ENCODE measurements at places on chromosomes 5 and 9.

DNA sequence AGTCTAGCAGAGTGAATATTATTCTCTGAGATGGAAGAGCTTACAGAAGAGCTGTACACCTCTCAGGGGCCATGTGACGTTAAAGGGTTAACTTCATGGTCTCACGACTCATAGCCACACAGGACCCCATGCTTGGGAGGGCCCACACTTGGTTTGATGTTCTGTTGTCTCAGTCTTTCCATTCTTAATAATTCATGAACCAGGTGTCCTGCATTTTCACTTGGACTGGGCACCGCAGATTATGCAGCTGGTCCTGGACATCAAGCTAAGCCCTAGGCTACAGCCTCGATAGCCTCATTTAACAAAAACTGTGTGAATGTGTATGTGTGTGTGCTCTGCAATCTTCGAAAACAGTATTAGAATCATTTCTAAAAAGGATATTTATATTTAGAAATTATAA, 323.5 kb downstream of the PLK2 start:
- no peak for DNase-seq

DNA sequence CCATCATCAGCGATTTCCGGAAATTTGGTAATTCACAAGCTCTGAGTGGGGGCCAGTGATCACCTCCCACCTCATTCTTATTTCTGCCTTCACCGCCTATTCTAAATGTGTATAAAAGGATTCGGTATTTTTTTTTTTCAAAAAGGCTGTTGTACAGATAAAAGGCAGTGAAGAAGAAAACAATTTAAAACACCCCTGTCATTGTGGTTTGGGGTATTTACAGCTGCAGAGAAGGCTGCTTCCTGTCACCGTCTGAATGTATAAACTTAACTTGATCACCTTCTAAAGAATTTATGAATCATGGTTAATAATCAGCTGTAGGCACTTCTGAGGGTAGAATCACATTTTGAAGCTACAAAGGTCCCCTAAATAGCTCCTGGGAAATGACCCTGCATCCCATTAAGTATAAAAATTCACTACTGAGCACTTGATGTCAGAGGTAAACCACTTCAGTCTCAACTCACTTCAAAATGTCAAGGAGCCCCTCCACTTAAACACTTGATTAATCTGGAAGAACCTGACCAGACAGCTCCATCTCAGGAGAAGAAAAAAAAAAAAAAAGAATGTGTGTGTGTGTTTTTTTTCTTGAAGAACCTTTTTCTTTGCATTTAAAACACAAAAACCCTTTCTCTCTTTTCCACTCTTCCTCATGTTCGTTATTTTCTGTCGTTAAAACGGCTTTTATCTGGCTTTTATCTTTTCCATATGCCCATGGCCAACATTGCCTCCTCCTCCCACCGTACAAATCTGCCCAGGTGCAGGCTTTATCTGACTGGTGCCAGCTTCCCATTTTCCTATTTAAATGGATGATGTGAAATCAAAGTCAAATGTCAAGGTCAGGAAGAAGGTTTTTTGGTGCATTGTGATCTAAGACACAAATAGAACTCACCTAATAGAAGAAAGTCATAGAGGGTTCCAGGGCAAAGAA, 291.2 kb downstream of the IRX1 start:
- peak; percentile 1 for DNase-seq

- peak; percentile 84 for DNase-seq
These were observed 16.9 kb downstream of the HMGXB3 start for GRCh38 chr5:150017226-150018005.

GRCh38 chr9:136007934-136008692, 46.9 kb upstream of the UBAC1 start:
- peak; percentile 81 for DNase-seq

- DNase-seq = no peak
These were observed 51.5 kb upstream of the MEF2C start for GRCh38 chr5:88934439-88934838.

DNA sequence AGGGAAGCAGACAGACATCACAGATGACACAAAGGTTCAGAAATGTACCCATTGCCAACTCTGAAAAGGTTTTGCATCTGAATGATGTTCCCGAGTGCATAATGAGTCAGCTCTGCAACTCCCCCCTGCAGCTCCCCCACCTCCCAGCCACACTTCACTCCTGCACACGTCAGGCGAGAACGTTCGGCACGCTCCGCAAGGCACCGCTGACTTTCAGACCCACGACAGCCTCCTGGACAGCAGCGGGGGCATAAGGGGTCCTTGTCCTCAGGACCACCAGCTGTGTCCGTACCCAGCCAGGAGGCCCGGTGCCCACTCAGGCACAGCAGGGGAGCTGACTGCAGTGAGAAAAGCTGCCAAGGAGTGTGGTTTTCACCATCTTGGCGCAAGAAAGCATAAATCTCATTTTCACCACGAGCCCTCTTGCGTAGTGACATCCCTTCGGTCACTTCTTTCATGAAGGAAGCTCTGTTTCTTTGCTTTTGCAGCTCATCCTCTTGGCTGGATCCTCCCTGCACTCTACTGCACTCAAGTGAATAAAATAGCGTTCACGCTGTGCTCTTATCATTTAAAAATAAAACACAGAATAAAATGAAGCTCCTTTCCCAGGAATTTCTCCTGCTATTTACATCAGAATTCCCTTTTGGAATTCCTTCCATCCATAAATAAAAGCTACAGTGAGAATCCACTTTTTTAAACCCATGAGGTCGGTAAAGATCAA, 9.9 kb downstream of the GFPT2 start:
- DNase-seq = peak; percentile 85

DNA sequence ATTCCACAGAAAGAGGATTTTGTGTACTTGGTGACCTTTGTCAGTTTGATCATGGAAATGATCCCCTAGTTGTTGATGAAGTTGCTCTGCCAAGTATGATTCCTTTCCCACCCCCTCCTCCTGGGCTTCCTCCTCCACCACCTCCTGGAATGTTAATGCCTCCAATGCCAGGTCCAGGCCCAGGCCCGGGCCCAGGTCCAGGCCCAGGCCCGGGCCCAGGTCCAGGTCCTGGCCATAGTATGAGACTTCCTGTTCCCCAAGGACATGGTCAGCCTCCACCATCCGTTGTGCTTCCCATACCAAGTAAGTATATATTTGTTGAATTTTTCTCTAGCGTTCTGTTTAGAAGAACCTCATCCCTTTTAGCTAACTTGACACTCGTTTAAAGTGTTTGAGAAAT, 30.0 kb downstream of the RBM27 start:
- no peak for DNase-seq

- DNase-seq = no peak
These were observed 57.7 kb upstream of the MEF2C start for GRCh38 chr5:88940713-88941112.

DNA sequence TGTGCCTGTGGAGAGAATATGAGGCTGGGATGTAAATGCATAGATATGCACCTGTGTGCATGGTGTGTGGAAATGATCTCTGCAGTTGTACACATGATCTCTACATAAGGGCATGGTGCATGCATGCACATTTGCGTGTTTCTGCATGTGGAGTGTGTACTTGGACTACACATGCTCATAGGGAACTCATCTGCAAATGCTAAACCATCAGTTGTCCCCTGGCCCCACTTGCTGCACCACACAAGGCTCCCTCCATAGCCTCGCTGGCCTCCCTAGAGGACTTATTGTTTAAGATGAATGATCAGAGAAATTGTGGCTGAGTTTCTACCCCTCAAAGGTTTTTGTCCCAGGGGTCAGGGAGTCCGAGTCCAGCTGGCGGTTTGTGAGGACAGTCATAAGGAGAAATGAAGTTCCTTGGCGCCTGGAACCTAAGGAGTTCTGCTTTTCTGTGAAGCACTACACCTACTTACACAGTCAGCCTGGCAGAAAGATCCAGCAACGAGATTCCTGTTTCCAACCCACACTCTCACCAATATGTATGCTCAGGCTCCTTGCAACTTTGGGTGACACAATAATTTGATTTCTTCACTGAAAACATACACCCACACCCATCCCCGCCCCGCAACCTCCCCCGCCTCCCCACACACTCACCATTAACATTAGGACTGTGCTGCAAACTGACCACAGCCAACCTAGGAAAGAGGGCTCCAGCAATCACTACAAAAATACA, 79.9 kb upstream of the CPEB4 start:
- no peak for DNase-seq

- DNase-seq = peak; percentile 32
These were observed 13.1 kb downstream of the GPRIN1 start for GRCh38 chr5:176596689-176597416.

- DNase-seq = peak; percentile 75
These were observed 270.8 kb downstream of the NTRK2 start for GRCh38 chr9:84940294-84940693.

GRCh38 chr5:96726802-96727201, 64.6 kb downstream of the CAST start:
- DNase-seq = no peak

DNA sequence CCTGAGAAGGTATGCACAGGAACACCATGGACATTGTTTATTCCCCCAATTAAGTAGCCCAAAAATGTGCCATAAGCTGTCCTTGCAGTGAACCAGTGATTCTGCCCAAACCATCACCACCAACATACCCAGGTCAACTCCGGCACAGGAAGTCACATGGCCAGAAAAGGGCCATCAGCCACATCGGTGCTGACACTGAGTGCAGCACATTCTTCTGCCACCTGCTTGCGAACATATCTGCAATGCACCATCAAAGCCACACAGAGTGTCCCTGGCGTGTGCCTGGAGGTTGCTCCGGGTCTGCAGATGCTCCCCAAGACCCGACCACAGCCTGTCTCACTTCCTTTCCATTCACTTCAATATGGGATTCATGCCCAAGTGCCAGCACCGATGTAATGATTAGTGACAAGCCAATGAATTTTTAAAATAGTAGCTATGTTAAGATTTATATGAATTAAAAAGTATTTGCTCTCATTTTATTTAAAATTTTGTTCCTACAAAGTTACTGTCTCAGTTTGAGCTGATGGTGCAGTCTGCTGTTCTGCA, 37.6 kb downstream of the SYK start:
- no peak for DNase-seq

GRCh38 chr5:76971511-76971910, 18.7 kb downstream of the CRHBP start:
- DNase-seq = no peak

DNA sequence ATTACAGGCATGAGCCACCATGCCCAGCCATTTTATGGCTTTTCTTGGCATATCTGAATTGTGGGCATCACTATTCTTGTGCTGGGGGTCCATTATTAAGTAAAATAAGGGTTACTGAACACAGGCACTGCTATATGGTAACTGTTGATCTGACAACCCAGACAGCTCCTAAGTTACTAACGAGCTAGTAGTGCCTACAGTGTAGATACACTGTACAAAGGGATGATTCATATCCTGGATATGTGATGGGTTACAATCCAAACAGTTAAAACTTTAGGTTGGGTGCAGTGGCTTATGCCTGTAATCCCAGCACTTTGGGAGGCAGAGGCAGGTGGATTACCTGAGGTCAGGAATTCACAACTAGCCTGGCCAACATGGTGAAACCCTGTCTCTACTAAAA, 4.3 kb downstream of the CD14 start:
- DNase-seq = no peak

- no peak for DNase-seq
These were observed 141.1 kb upstream of the IRX2 start for GRCh38 chr5:2892466-2893000.

DNA sequence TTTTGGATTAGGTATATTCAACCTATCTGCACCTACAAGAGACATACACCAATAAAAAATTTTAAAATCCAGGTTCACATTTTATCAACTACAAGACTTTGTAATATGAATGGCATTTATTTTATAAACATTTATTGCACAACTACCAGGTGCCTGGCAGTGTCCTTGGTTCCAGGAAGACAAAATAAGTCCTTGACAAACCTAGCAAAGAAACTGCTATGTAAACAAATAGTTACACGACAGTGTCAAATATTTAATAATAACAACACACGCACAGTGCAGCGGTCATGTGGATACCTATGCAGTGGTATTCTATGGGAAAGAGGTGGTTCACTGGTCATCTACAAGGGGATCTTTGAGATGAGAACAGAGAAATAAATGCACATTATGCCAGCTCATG, 120.7 kb downstream of the MYO10 start:
- DNase-seq = no peak

DNA sequence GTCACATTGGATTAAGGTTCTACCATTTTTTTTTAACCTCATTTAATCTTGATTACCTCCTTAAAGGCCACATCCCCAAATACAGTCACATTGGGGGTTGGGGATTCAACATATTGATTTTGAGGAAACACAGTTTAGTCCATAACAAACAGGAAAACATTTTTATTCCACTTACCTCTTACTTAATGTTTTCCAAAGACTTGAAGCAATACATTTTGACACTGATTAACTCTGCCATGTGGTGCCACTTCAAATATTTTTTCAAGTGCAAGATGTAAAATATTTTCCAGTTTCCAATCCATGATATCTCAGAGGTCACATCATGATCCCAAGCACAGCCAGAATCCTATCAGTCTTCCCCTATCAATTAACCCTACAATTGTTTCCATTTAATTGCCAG, 548.0 kb downstream of the CSNK1G3 start:
- no peak for DNase-seq

DNA sequence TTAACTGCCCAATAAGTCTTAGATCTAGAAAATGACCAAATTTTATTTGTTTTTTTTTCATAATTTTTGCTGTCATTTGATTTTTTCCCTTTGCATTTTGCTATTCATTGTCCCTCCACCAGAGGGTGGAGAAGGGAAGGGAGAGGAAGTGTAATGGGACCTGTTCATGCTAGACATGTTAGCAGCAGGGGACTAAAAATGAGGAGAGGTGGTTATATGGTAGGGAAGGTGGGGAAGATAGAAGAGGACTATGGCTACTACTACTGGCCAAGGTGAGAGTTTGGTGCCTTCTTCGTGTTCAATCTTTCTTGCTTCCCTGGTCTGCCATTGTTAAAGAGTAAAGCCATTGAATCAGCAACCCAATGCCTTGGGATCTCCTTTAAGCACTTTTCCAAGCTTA, 6.4 kb downstream of the GRIA1 start:
- peak; percentile 59 for DNase-seq

- DNase-seq = no peak
These were observed 14.0 kb downstream of the GRIN1 start for GRCh38 chr9:137152844-137153405.

DNA sequence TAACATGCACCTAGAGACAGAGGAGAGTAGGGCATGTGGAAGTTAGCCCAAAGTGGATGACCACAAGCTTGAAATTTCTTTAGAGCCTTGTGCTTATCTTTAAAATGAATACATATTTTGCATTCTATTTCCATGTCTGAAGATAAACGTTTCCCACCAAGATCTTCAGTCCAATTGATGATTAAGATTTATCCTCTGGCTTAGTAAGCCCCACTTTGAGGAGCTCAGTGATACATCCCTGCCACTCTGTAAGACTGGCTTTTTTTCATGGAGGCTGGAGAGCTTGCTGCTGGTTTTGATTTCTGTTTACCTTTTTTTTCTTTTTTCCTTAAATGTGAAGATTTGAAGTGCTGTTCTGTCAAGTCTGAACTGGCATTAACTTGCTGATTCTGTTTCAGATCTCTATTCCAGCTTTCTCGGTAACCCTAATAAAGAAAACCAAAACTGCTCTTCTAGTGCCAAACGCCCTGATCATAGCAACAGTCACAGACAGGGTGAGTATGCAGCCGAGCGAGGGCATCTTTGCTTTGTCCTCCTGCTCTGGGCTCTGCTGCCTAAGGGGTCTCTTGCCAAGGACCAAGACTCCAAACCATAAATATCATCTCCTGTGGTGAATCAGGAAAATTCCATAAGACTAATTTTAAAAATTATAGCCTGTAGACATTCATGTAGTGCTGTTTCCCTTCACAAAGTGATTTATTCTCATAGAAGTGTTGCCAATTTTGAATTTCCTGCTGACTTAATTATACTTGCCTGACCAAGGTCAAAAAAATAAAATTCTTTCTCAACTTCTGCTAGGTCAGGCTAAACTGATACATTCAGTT, 54.3 kb downstream of the GRAMD2B start:
- peak; percentile 61 for DNase-seq

- DNase-seq = no peak
These were observed 9.8 kb downstream of the ZNF354B start for GRCh38 chr5:178869577-178869976.
